HCT116 (cell line): ENCODE measurements at places on chromosomes 6 and 20.
A peak's percentile ranks its signal among the peaks of the same experiment; 100 is the strongest.

DNA sequence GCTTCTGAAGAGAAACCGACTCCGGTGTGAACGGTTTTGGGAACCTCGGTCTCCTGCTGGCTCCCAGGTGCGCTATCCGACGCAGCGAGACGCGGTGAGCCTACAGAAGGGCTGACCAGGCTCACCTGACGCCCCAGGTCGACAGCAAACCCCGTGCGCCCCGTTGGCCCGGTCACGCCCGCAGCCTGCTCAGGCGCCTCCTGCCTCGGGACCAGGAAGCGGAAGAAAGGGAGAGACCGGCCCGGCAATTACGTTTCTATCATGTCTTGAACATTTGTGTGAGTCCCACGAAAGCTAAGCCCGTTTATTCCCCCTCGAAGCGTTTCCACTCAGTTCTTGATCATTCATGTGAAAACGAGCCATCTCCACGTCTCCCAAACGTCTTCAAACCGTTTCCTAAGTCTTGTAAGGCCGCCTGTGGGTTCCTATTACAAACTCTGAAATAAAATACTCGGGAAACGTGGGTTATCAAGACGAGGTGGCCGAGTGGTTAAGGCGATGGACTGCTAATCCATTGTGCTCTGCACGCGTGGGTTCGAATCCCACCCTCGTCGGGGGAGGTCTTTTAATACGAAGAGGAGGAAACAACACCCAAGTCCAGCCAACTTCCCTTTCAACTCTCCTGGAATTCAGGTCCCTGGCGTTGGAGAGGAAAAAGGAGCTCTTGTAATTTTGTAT, 150.5 kb upstream of the PRSS16 start:
- peak; percentile 26 for DNase-seq

- DNase-seq, result no peak
Observed at GRCh38 chr6:20751293-20751935, 217.2 kb downstream of the CDKAL1 start.

- no peak for DNase-seq
Observed at GRCh38 chr20:52143277-52143676, 48.3 kb downstream of the ZFP64 start.

GRCh38 chr20:62651285-62652021, 9.2 kb downstream of the SLCO4A1 start:
- DNase-seq, result no peak

DNA sequence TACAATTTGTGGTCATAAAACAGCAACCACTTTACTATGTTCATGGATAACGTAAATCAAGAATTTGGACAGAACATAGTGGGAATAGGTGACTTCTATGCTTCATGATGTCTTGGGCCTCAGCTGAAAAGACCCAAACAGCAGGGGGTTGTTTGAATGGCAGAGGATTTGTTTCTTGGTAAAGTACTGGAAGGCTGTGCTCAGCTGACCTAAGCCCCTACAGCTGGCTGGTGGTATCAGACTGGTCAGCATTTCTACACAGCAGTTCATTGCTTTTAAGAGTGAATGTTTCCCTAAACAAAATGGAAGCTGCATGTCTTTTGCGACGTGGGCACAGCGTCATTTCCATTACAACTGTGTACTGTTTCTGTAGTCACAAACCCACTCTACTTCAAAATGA, 148.5 kb upstream of the DEFB112 start:
- no peak for DNase-seq

DNA sequence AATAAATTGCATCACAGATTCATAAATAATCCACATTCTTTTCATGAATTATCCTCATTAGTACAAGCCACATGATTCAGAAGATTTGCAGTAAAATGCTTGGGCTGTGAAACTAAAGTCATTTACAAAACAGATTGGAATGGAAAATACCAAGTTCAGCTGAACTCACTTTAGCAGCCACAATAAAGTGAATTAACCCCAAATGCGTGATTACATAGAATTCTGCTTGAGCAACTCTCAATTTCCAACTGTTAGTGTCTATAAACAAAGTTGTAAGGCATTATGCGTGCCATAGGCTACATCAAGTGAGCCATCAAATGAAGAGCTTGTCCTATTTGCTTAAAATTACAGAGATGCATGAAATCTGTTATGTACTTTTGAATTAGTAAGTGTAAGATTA, 60.4 kb upstream of the GFRAL start:
- no peak for DNase-seq

- DNase-seq, result no peak
Observed at GRCh38 chr6:159821122-159821521, 21.0 kb downstream of the PNLDC1 start.

- DNase-seq, result no peak
Observed at GRCh38 chr6:127118298-127119101, at the start of gene RSPO3. Gene RSPO3 (plus strand): TSS chr6:127118671. CDS start chr6:127119193, 522 bp downstream.

- DNase-seq, result no peak
Observed at GRCh38 chr20:11689262-11689661, 228.4 kb upstream of the BTBD3 start.

GRCh38 chr6:7706269-7706668, 19.6 kb upstream of the BMP6 start:
- DNase-seq, result no peak

DNA sequence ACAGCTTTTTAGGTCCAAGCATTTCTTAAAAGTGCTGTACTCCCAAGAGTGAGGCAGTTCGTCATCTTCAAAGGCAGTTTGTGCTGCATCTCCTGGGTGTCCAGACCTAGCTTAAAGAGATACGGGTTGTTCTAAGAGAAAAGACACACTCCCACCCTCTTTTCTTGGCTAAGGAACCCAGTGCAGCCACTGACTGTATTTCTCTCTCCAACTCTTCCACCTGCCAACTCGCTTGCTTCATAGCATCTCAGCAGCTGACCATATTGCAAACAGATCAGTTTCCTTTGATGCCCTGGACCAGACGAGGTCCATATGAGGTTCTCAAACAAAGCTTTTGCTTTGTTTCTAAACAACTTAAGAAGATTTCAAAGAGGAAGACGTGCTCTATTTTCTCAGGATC, 101.1 kb downstream of the ISM1 start:
- DNase-seq, result no peak

GRCh38 chr20:33769043-33769442, 37.2 kb downstream of the ZNF341 start:
- no peak for DNase-seq

- DNase-seq, result no peak
Observed at GRCh38 chr6:43328528-43328927, 19.9 kb upstream of the CRIP3 start.

GRCh38 chr6:40036186-40036585, 101.9 kb upstream of the MOCS1 start:
- no peak for DNase-seq

DNA sequence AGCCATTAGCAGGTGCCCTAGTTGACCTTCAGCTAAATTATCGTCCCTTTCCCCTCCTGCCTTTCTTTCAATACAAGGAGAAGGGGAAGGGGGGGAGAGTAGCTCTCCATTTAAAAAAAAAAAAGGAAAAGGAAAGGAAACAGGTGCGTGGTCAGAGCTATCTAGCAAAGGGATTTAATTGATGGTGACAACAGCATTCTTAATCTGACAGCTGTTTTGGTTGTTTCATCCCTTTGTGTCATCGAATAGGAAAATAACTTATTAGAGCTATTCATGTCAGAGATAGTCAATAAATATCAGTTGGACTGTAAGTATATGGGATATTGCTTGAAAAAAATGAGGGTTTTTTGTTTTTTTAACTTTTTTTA, 195.2 kb upstream of the SASH1 start:
- no peak for DNase-seq

- DNase-seq, result no peak
Observed at GRCh38 chr6:128070406-128070805, 169.5 kb upstream of the THEMIS start.

GRCh38 chr6:135875446-135875845, 23.9 kb downstream of the PDE7B start:
- DNase-seq, result no peak

GRCh38 chr20:62437927-62438326, 10.6 kb upstream of the RBBP8NL start:
- DNase-seq, result no peak

- DNase-seq, result no peak
Observed at GRCh38 chr20:60802676-60803075, 449.4 kb upstream of the CDH4 start.

DNA sequence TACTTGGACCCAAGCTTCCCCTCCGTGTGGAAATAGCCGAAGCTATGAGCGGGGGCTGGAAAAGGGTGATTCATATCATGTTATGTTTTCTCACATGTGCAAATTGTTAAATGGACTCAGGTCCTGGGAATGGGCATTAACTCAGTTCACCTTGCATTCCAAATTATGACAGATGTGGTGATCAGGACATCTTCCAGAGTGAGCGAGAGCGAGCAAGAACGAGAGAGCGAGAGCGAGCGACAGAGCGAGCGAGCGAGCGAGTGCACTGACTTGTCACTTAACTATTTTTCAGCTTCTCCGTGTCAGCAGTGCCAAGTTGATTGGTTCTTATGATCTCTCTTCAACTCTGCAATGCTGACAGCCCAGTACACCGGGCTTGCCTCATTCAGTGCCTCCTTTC, 437.4 kb upstream of the NRSN1 start:
- no peak for DNase-seq

DNA sequence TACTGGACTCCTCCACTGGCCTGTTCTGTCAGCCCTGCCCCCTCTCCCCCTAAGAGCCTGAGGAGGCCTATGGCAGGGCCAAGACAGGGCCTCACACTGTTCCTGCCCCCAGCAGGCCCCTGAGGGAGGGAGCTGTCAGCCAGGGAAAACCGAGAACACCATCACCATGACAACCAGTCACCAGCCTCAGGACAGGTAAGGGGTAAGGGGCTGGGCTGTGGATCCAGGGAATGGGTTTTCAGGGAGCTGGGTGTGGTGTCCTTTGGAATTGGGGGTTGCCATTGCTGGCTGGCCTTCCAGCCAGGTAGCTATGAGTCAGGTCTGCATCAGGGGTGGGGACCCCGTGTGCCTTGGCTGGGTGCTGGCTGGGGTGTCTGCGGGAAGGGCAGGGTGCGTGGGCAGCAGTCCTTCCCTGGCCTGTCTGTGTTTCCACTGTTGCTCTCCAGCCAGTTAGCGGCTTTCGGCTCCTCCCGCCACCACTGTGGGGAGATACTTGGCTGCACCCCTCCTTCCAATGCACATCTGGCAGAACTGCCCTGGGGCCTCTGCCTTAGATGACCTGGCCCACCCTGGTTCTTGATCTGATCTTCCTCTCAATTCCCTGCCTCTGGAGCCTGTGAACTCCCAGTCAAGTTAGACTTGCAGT, 3.9 kb downstream of the SLC29A1 start:
- no peak for DNase-seq

DNA sequence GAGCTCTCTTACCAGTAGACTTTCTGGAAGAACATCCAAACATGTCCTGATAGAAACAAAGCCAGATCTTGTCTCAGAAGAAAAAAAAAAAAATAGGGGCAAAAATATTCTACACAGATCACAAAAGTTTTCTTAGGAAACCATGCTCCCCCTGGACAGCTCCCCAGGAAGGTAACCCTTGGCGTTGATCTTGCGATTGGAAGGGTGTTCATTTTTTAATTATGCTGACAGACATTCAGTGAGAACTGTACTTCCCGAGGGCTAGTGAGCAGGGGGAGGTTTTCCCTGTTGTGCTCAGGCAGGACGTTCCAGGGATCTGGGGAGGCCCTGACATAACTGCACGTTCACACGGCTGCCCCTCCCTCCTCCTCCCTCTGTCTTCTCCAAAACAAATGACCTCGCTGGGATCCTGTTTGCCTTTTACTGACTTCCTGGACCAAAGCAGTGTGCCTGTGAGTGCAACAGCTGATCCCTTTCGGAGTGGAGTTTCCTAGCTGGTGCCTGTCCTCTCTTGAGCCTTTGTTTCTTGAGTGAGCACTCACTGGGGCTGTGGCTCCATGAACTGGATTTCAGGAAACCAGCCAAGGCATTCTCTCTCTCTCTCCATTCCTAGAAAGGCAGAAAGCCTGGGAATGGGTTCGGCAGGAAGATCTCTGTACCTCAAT, 46.7 kb downstream of the MARCKS start:
- no peak for DNase-seq

- no peak for DNase-seq
Observed at GRCh38 chr6:93087606-93088005, 331.8 kb downstream of the EPHA7 start.

DNA sequence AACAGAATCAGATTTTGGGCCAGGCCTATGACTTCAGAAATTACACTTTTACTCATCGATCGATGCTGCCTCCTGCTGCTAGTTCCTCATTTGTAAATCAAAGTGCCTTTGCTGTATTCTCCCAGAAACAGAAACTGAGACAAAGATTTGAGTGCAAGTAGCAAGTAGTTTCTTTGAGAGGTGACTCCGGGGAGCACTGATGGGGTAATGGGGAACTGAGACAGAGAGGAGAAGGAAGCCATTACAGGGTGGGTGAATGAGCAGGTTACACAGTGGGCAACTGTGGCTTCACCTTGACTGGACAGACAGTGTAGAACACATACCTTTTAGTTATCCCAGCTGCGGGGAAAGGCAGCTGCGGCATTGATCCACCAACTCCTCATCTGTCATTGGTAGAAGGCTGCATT, 9.7 kb upstream of the CD40 start:
- DNase-seq, result no peak

GRCh38 chr6:146972546-146972945, 231.7 kb upstream of the STXBP5 start:
- no peak for DNase-seq

- DNase-seq, result no peak
Observed at GRCh38 chr20:17838921-17839320, 129.7 kb downstream of the SNX5 start.

DNA sequence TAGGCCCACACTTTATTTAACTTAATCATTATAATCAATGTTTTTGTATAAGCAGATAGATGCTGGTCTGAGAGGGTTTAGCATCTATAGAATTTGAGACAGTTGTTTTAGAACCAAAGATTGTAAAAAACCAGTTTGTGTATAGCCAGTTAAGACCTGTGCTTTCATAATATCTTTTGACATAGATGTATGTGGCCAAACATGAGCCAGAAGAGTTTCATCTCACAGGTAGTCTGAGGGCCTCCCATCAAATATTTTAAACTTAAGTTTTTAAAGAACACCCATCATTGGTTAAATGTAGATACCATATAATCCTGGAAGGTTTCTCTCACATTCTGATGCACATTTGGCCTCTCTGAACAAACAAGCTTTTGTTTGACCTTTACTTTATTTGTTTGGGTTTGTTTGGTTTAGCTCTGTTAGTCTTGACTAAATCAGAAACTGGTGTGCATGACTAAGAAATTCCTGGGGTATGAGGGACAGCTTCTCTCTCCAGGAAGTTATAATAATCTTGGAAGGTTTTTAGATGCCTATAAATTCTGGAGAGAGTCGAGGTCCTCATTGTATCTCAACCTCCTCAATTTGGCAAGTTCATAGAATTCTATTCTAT, 58.0 kb upstream of the TMEM200A start:
- DNase-seq, result no peak

DNA sequence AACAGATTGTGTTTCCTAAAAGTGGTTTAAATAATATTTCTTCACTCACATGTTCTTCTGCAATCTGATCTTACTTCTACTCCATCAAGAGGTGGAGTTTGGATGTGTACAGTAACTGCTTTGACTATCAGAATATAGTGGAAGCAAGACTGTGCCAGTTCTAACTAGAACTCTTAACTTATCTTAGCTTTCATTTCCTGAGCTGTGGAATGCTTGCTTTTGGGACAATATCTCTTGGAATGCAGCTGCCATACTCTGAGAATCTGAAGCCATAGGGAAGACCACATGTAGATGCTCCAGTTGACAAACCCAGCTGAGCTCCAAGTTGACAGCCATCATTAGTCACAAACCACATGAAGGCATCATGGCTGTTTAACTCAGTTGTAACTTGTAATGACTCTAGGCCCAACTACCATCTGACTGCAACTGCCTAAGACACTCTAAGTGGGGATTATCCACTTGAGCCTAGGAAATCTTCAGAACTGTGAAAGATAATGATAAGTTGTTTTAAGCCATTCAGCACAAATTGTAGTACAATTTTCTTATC, 40.8 kb upstream of the MAN1A1 start:
- no peak for DNase-seq
